NCI-H446 (cell line): ENCODE measurements at places on chromosomes 3 and 15.

- no peak for DNase-seq
Measured at GRCh38 chr3:184540777-184541681, 20.6 kb upstream of the EPHB3 start.

GRCh38 chr15:77784361-77785292, 151.9 kb upstream of the LINGO1 start:
- no peak for DNase-seq

DNA sequence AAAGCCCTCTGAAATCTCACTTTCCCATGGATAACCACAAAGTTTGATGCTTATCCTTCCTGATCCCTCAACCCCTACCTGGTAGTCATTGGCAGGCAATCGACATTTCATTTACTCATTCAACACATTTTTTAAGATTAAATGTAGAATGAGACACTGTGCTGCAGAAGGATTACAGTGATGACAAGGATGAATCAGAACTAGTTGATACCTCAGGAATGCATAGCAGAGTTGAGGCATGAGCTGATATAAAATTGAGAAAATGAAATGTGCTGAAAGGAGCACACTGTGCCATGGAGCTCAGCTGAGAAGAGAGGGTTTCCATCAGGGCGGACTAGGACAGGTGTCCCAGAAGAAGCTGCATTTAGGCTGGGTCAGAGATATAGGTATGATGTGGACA, 48.9 kb upstream of the ACTL6A start:
- no peak for DNase-seq

DNA sequence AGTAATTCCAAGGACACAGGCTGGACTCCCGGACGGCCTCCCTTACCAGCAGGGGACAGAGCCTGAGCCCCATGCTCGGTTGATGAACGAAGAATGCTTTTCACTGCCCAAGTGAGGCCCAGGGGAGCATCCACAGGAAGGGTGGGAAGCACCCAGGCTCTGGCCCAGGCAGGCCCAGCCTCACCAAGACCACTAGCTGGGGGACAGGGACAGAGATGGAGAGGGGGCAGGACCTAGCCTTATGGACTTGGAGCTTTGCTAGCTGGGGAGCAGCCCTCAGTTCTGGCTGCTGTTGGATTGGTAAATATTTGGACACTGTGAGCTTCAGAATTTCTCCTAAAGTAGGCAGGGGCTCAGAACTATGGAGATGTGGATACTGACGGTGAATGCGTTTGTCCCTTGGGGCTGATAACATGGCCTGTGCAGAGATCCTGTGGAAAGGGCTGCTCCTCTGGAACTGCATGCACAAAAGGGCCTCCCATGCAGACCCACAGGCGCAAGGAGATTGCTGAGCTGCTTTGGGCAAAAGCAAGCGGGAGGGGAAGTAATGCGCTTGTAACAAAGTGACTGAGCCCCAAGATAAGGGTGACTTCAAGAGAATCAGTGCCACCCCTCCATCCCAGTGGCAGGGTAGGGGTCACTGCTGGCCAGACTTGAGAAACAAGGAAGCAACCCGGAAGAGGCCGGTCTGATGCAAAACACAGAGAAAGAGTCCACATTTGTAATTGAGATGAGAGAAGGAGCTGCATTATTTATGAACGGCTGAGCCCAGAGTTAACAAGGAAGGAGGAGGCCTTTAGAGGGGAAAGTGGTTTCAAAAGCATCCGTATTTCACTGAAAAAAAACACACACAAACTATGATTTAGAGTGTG, 70.1 kb upstream of the MEF2A start:
- DNase-seq = no peak
